Muscle of leg (tissue), 16 donors: ENCODE measurements at places on chromosomes 2 and 18. TPM values are rescaled to one million over a fixed set of nuclear protein-coding genes. Genes with fewer than 3 reads are reported as not detected.

DNA sequence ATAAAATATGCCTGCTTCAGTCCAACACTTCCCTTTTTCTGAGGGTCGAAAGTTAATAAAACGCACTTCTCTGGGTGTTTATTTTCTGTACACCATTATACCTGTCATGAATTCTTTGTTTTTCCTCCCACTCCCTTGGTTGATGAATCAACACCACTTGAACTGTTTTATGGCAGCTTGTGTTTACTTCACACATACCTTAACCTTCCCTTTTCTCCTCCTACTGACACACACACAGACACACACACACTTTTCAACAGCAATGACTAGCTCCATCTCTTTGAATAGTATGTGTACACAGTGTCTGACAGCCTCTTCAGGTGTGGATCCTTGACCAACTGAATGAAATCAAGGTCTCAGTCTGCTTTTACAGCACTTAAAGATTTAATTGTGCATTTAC lies 91.3 kb downstream of the SATB2 start:
- no peak for DNase-seq
- no peaks in the 10 kb centered on the region for H3K36me3 ChIP-seq
- no peak overlapping the region for H3K27ac ChIP-seq
- no peaks in the 10 kb centered on the region for H3K4me1 ChIP-seq
- no peak overlapping the region for H3K4me3 ChIP-seq

GRCh38 chr18:7604361-7604760 lies 37.2 kb downstream of the PTPRM start:
- peak; percentile 80 for DNase-seq
- H3K36me3 ChIP-seq, result no peaks in the 10 kb centered on the region
- H3K4me3 ChIP-seq, result no peak overlapping the region
- H3K4me1 ChIP-seq, result peaks cover 50% of the 10 kb centered on the region

GRCh38 chr2:60306267-60306861 lies 247.1 kb downstream of the BCL11A start:
- no peak overlapping the region for H3K4me3 ChIP-seq
- no peaks in the 10 kb centered on the region for H3K27me3 ChIP-seq
- DNase-seq, result peak; percentile 49
- no peaks in the 10 kb centered on the region for H3K36me3 ChIP-seq
- no peaks in the 10 kb centered on the region for H3K4me1 ChIP-seq

- peak; percentile 42 for DNase-seq
- H3K27ac ChIP-seq, result peak overlapping the region; percentile 60
- peaks cover 30% of the 10 kb centered on the region for H3K4me1 ChIP-seq
- no peaks in the 10 kb centered on the region for H3K36me3 ChIP-seq
Measured at GRCh38 chr2:232310121-232310520, 68.4 kb upstream of the ALPP start.

- H3K27ac ChIP-seq, result no peak overlapping the region
- no peaks in the 10 kb centered on the region for H3K27me3 ChIP-seq
- peaks cover 23% of the 10 kb centered on the region for H3K4me1 ChIP-seq
- no peak overlapping the region for H3K4me3 ChIP-seq
- no peaks in the 10 kb centered on the region for H3K36me3 ChIP-seq
Measured at GRCh38 chr18:7467708-7468466, 99.2 kb upstream of the PTPRM start.

The PLGLB1 gene
- total RNA-seq, result 1.6 TPM

The ASXL3 gene
- total RNA-seq, result 8.2 TPM

The AGBL5 gene
- 12.4 TPM for total RNA-seq

The FOXI3 gene
- not detected for total RNA-seq
